ENCODE measurements at places on chromosomes 2 and 18. TPM values are rescaled to one million over a fixed set of nuclear protein-coding genes. Genes with fewer than 3 reads are reported as not detected.

The DNAH6 gene
- 0.10 TPM for total RNA-seq

The TUBB8B gene
- not detected for total RNA-seq

The TMEM37 gene
- not detected for total RNA-seq

The GRHL1 gene
- 0.36 TPM for total RNA-seq

The ALPP gene
- total RNA-seq, result not detected

The ZC3H15 gene
- 97.4 TPM for total RNA-seq

The LYPD6B gene
- total RNA-seq, result 21.6 TPM

The ITPRIPL1 gene
- 14.5 TPM for total RNA-seq

The B3GNT7 gene
- 0.60 TPM for total RNA-seq

The LHCGR gene
- total RNA-seq, result not detected

The CDK5R2 gene
- total RNA-seq, result 0.20 TPM

The ECEL1 gene
- total RNA-seq, result not detected

The MC5R gene
- 0.49 TPM for total RNA-seq

The NXPH2 gene
- total RNA-seq, result not detected

The IL37 gene
- 0.36 TPM for total RNA-seq

The TMEM163 gene
- total RNA-seq, result 10.7 TPM

The RIT2 gene
- not detected for total RNA-seq

The SMC6 gene
- total RNA-seq, result 28.5 TPM

The SLC40A1 gene
- total RNA-seq, result under 0.01 TPM

The TET3 gene
- total RNA-seq, result 3.6 TPM

The IL36RN gene
- not detected for total RNA-seq

The MYO7B gene
- total RNA-seq, result 11.3 TPM

The MAPRE3 gene
- 1.6 TPM for total RNA-seq

The GCG gene
- 0.39 TPM for total RNA-seq

The KYNU gene
- 31.6 TPM for total RNA-seq

The RAB1A gene
- 168 TPM for total RNA-seq

The WDR33 gene
- total RNA-seq, result 27.6 TPM

The SH3BP4 gene
- total RNA-seq, result 86.6 TPM

The PPIL3 gene
- total RNA-seq, result 43.8 TPM

The ADRA2B gene
- total RNA-seq, result not detected

The ASAP2 gene
- total RNA-seq, result 46.7 TPM

The SIGLEC15 gene
- 49.3 TPM for total RNA-seq

The KIF1A gene
- total RNA-seq, result not detected

The GNAL gene
- total RNA-seq, result not detected

The LANCL1 gene
- total RNA-seq, result 89.9 TPM

The GPATCH11 gene
- total RNA-seq, result 14.1 TPM

The UGT1A9 gene
- total RNA-seq, result not detected

The FOXD4L1 gene
- 0.10 TPM for total RNA-seq

The ZNF385B gene
- total RNA-seq, result not detected
